Uterus (tissue), 4 donors: ENCODE measurements at places on chromosomes 2 and 18.

DNA sequence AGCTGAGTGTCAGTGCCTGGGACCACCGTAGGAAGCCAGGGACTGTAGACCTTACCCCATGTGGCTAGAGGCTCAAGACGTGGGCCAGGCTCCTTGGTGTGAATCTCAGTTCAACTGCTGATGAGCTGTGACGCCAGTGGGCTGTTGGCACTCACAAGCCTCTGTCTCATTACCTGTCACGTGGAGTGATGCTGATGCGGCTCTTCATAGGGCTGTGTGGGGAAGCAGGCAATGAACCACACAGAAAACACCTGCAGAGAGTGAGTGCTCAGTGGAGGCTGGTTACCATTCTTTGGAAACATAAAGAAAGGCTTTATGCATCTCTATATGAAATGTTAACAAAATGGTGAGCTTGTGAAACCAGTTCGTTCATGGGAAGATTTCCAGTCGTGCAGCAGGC, 36.1 kb downstream of the CREG2 start:
- DNase-seq, result no peak

- no peak for DNase-seq
These were observed 329.4 kb upstream of the LYPD1 start for GRCh38 chr2:132999421-132999820.

- DNase-seq, result no peak
These were observed 215.5 kb downstream of the TRIB2 start for GRCh38 chr2:12932192-12932591.

DNA sequence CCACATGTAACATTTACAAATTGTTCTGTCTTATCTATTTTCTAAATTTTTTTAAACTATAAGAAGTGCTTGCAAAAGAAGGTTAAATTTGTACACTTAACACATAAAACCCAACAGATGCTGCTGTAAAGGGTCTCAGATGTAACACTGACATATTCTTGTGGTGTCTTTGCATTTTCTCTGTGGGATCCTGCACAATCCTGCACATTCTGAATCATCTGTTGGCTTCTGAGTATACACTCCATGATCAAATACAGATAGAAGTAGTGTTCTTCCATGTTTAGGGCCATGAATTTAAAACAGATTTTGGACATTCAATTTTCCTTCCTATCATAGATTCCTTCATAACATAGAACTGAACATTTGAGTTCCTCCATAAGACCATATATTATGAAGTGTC, 89.0 kb downstream of the SPRED2 start:
- no peak for DNase-seq

DNA sequence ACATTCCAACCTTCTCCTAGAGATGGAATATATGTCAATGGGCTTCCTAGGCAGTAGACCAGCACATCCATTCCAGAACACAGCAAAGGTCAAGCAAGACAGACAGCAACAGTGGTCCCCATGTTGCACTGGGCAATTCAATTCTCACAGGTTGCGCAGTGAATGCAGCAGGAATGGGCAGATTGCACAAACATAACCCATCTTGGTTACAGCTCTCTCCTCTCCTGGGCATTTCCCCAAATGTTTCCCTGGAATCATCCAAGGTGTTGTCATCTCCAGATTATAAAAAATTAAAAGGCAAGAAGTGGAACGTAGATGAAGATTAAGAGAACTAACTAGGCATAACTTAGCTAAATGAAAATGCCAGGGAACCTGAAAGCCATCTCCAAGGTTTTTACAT, 265.8 kb upstream of the SLC14A2 start:
- no peak for DNase-seq

GRCh38 chr2:105919826-105920225, 175.1 kb downstream of the NCK2 start:
- DNase-seq, result no peak

GRCh38 chr2:95351598-95351915, 51.0 kb upstream of the FAHD2A start:
- no peak for DNase-seq

DNA sequence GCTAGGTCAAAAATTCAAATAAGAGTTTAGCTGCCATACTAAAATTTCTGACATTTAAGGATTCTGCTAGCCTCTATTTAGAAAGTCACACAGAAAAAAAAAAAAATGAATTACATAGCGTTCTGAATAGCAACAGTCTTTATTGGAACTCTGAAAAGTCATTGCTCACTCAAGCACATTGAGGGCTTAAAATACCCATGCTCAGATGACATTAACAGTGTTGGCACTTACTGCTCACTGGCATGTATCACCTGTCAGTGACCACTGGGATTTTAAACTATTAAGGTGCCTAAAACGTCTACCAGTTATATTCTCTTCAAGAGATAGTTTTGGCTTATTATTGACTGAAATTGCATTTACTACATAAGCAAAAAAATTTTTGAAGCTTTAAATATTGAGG, 468.0 kb upstream of the SPHKAP start:
- no peak for DNase-seq

- no peak for DNase-seq
These were observed 149.0 kb upstream of the ZNF516 start for GRCh38 chr18:76643996-76644395.
